ENCODE measurements at places on chromosomes 5 and 9. TPM values are rescaled to one million over a fixed set of nuclear protein-coding genes. Genes with fewer than 3 reads are reported as not detected.
A peak's percentile ranks its signal among the peaks of the same experiment; 100 is the strongest.

GRCh38 chr9:30075451-30076199 is 2308.8 kb upstream of the ACO1 start:
- peak; percentile 4 for DNase-seq
- no peaks in the 10 kb centered on the region for H3K27me3 ChIP-seq
- no peak overlapping the region for H3K4me3 ChIP-seq
- no peaks in the 10 kb centered on the region for H3K36me3 ChIP-seq

Gene JAK2
- 7.5 TPM for total RNA-seq

Gene THBS4
- 0.85 TPM for total RNA-seq

- no peak overlapping the region for H3K27ac ChIP-seq
- no peaks in the 10 kb centered on the region for H3K36me3 ChIP-seq
- no peak overlapping the region for H3K4me3 ChIP-seq
Observed at GRCh38 chr5:40518485-40518917, 161.2 kb upstream of the PTGER4 start.

DNA sequence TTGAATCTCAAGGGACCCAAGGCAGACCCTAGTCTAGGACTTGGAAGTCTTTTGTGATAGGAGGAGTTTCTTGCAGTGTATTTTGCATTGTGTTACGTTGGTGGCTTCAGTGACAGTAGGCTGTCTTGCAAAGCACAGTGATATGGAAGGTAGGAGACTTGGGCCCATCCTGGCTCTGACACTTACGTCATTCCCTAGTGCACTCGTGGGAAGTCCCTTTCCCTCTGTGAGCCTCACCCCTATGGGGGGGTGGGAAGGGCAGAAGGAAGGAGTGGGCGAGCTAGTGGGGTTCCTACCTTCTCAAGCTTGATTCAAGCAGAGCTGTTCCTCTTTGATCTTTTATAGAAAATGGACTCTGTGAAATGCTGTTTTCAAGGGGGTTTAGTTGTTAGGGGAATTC is 9.2 kb upstream of the TEX53 start:
- no peak for DNase-seq
- no peak overlapping the region for H3K27ac ChIP-seq
- H3K36me3 ChIP-seq = no peaks in the 10 kb centered on the region
- peaks cover 5% of the 10 kb centered on the region for H3K27me3 ChIP-seq
- no peaks in the 10 kb centered on the region for H3K4me1 ChIP-seq

- H3K4me1 ChIP-seq = peaks cover 7% of the 10 kb centered on the region
- no peaks in the 10 kb centered on the region for H3K27me3 ChIP-seq
- DNase-seq = no peak
- no peaks in the 10 kb centered on the region for H3K36me3 ChIP-seq
- H3K27ac ChIP-seq = no peak overlapping the region
Observed at GRCh38 chr5:81286059-81286617, 15.2 kb upstream of the ZCCHC9 start.

- H3K4me3 ChIP-seq = peak overlapping the region; percentile 85
- DNase-seq = no peak
- no peaks in the 10 kb centered on the region for H3K27me3 ChIP-seq
Observed at GRCh38 chr9:36136894-36137391, 410 bp downstream of the GLIPR2 start.

DNA sequence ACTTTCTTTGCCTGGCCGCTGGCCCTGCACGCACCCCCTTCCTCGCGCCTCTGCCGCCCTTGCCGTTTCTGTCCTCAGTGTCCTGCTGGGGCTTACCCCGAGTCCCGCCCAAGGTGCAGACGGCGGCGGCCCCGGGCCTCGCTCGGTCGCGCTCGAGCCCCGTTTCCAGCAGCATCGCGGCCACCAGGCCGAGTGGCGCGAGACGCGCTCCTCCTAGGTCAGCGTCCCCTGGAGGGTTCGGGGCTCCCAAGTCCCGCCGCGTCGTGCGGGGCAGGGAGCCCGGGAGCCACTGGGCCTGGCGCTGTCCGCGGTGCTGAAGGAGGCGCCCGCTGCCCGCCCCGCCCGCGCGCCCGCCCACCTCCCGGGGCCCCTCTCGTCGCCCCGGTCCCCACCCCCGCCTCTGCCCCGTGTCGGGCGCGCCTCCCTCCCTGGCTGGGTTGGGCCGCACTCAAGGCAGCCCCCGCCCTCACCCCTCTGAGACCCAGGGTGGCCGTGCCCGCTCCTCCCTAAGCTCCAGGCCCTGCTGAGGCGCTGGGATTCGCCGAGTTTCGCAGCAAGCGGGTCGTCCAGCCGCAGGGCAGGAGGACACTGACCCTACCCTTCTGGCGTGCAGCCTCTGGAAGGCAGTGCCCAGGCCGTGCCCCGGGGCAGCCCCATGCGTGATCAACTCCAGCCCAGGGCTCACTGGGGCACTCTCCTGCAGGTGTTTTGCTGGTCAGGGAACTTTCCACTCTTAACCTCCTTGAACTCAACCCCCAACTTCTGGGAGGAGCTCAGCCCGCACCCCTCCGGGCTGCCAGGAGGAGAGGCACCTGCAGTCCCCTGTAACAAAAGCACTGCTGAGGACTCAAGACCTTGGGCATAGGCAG is at the start of gene LHX3:
LHX3 (minus strand) TSS at position 291 of the 869 bp plus-strand sequence; CDS start at position 175, 116 bp downstream.
- DNase-seq = no peak
- H3K27ac ChIP-seq = no peak within 1 kb of the TSS
- peaks cover 33% of the 10 kb centered on the region for H3K27me3 ChIP-seq
- H3K4me3 ChIP-seq = no peak within 1 kb of the TSS
- peaks cover 11% of the 10 kb centered on the region for H3K36me3 ChIP-seq

Gene NR4A3
- total RNA-seq = 42.4 TPM

DNA sequence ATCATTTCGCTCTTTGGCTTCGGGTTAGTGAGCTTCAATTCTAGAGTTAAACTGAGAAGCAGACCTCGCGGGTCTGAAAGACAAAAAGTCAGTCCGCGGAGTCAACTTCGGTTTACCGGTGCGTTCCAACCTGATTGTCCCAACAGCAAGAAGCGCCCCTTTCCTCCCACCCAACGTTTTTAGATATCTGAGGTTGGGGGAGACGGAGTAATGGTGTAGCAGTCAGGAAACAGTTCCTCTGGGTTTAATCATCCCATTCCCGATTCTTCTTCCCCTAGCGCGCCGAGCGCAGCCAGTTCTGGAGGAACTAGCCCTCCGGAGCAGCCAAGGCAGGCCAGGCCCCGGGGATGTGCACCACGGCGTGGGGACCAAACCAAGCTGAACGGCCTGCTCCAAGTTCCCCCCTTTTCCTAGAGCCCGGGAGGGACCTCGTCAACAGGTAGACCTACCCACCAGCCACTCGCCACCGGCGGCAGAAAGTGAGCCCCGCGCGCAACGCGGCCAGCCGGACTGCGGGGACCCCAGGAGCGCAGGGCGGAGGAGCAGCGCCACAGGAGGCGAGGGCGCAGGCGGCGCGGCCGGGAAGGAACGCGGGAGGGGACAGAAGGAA is 622 bp upstream of the ISL1 start:
- H3K4me1 ChIP-seq = peaks cover 3% of the 10 kb centered on the region
- H3K4me3 ChIP-seq = no peak overlapping the region
- H3K36me3 ChIP-seq = no peaks in the 10 kb centered on the region
- H3K27ac ChIP-seq = no peak overlapping the region
- peaks cover 92% of the 10 kb centered on the region for H3K27me3 ChIP-seq

All from CD4-positive, alpha-beta T cell (primary cell).